SJCRH30 (cell line): ENCODE measurements at places on chromosomes 5 and 9.

DNA sequence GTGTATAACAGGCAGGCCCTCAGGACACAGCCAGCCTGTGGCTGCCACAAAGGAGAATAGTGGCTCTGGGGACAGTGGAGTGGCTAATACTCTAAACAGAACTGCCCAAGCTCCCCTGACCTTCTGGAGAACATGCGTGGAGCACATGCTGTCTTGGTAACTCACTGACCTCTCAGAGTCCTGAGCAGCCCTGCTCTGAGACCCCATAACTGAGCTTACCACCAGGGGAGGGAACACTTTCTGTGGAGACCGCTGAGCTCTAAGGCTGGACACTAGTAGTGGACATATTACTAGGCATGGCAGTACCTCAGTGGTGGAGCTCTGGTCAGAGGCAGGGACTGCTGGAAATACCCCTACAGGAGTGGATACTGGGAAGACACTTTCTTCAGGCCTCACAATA lies 60.2 kb upstream of the SPTLC1 start:
- no peak for DNase-seq

DNA sequence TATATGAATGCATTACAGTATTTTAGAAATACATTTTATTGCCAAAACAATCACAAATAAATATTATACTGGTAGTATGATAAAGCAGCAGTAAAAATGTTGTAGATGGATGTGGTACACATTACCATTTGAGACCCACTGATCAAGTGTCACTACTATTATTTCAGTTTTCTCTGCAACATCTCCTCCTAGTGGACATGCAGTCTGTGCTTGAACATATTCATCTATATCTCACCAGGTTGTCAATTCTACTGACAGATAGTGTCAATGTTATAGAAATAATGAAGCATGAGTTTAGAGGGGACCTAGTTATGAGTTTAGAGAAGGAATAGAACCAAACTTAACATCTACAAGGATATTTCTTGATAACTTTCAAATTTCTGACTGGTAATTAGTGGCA lies 39.2 kb upstream of the ELOVL7 start:
- peak; percentile 9 for DNase-seq

- DNase-seq = no peak
Observed at GRCh38 chr9:96680812-96681499, 25.8 kb upstream of the PRXL2C start.

- DNase-seq = no peak
Observed at GRCh38 chr5:107470295-107470582, 200.5 kb downstream of the EFNA5 start.

DNA sequence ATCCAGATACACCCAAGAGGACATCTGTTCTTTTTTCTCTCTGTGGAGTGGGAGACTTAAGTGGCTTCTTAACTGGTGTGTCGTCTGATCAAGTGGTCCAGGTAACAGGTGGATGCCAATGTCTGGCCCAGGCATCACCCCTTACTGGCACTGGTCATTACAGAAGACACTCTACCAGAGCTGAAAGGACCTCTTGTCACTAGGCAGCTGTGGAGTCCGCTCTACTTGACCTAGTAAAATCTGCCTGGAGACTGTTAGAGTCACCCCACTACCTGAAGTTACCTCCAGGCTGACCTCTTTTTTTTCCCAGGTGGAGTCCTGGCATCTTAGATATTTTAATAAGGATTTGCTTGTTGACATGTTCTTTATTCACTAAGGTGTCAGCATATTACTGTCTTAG lies 22.5 kb downstream of the FXN start:
- DNase-seq = no peak

DNA sequence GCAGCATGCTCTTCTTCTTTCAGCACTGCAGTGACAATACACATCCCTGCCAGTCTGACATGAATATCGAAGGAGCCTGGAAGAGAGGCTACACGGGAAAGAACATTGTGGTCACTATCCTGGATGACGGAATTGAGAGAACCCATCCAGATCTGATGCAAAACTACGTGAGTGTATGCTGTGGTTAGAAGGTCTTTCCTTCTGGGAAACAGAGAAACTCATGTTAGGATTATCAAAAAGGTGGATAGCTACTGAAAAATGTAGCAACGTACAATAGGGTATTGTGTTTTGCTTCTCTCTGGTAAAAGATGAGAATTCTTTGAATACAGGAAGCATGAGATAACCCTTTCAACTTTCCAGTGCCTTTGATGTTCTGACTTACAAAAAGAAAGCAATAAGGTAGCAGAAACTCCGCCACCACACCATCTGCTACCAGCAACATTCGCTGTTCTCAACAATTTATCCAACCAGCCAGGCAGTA lies 133.3 kb downstream of the PCSK5 start:
- peak; percentile 4 for DNase-seq

DNA sequence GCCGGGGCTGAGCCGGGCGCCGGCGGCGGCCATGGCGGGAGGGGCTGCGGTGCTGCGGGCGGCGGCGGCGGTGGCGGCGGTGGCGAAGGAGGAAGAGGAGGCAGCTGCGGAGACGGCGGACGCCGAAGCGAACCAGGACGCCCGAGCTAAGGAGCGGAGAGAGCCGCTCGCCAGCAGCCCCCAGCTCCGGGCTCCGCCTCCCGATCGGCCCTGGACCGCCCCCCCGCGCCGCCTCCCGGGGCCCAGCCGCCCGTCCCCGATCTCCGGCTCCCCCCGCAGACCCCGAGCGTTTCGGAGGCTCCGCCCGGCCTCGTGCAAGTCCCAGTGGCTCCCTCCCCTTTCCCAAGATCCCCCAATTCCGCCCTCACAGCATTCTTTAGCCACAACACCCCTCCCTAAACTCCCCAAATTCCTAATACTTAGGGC lies at the start of gene ASTN2:
TSS of gene ASTN2 (minus strand) at position 152 of the 426 bp plus-strand sequence. CDS start at position 33, 119 bp downstream.
- DNase-seq = peak; percentile 79

- DNase-seq = peak; percentile 24
Observed at GRCh38 chr9:87812375-87813118, 70.1 kb upstream of the SPATA31E1 start.

- no peak for DNase-seq
Observed at GRCh38 chr5:150559088-150559487, 51.2 kb downstream of the NDST1 start.

GRCh38 chr9:100699668-100700067 lies 121.8 kb downstream of the CAVIN4 start:
- DNase-seq = no peak

- no peak for DNase-seq
Observed at GRCh38 chr5:138922494-138922893, 47.4 kb upstream of the LRRTM2 start.

DNA sequence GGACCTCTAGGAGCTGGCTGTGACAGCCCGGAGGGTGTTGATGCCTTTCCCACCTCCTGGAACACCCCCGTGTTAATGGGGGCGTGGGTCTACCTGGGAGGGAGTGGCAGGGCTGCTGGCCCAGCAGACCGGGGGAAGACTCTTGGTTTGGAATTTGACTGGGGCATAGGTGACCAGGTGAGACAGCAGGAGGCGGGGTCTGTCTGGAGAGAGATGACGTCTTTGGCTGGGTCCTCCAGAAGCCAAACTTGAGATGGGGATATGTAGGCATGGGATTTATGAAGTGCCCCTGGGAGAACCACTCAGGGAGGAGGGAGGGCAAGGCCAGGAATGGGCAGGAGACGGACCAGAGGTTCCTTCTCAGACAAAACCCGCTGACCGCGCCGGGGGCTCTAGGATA lies 42.6 kb downstream of the NEK6 start:
- no peak for DNase-seq

DNA sequence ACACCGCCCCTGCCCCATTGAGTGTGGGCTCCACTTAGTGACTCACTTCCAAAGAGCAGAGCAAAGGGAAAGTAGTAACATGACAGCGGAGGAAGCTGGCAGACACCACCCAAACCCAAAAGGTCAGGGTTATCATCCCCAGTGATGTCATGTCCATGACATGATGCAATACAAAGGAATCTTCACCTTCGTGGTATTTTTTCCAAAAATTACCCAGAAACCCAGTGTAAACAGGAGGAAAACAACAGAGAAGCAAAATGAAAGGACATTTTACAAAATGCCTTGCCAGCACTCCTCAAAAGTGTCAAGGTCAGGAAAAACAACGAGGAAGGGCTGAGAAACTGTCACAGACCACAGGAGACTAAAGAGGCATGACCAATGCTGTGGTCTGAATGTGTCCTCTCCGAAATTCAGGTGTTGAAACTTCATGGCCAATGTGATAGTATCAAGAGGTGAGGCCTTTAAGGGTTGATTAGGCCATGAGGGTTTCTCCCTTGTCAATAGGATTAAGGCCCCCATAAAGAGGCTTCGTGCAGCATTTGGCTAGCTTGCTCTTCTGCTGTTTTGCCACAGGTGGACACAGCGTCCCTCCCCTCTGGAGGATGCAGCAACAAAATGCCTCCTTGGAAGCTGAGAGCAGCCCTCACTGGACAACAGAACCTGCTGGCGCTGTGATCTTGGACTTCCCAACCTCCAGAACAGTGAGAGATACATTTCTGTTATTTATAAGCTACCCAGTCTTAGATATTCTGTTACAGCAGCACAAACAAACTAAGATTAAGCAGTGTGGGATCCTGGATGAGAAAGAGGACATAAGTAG lies 30.5 kb upstream of the MED10 start:
- no peak for DNase-seq

DNA sequence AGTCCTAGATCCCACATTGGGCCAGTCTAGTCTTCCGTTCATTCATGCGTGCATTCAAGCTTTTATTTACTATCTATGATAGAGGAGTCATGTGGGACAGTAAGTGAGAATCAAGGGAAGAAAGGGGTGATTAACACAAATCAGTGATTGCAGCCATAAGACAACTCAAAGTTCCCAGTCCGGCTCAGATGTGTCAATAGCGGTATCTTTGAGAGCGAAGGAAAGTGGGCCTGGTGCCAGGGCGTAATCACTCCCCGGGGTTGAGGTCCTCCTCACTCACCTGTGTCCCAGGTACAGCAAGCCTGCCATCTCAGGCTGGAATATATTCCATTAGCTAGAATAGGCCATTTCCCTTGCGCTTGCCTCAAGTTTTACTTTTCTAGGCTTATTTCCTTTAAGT lies 196.3 kb downstream of the ATP10B start:
- DNase-seq = no peak

DNA sequence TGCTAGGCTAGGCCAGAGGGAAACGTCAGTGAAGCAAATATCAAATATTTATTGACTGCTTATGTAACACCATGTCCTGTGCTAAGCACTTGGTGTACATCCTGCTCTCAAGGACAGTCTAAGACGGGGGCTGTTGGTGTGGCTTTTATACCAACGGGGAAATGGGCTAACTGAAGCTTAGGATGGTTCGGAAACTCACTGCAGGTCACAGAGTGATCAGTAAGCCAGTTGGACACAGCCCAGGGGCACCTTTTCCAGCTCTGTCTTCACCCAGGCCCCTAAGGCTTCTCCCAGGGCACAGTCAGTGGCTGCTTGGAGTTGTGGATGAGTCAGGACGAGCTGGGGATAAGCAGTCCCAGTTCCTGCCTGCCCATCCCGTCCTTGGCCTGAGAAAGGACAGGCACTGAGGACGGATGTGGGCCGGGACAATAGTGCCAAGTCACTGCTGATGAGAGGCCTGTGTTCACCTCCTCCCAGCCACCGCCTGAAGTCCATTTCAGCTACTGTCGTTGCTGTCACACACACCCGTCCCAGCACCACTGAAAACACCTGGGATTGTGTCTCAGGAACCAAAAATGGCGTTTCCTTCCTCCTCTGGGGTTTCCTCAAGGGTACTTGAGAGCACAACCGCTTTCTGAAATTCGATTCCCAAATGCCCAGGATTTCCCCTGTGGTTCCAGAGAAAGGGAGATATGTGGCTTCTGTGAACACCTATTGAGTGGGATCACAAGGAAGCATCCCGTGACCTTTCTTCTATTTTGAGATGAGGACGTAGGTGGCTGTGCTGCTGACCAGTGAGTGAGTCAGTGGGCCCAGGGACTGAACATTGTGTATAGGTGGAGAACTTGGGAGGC lies 17.5 kb upstream of the SPRY4 start:
- no peak for DNase-seq

GRCh38 chr9:20289423-20290010 lies 332.8 kb downstream of the MLLT3 start:
- DNase-seq = no peak
